ENCODE measurements at places on chromosomes 16 and 17. TPM values are rescaled to one million over a fixed set of nuclear protein-coding genes. Genes with fewer than 3 reads are reported as not detected.

GRCh38 chr16:21608639-21609328 is 9.4 kb downstream of the METTL9 start:
- peak; percentile 36 for DNase-seq

Gene TMEM106A
- total RNA-seq: 1.7 TPM

- DNase-seq: no peak
Measured at GRCh38 chr17:67290711-67291291, 45.8 kb upstream of the HELZ start.

- DNase-seq: peak; percentile 81
Measured at GRCh38 chr17:44970136-44970741, 2.1 kb upstream of the C1QL1 start.

- no peak for DNase-seq
Measured at GRCh38 chr17:2453325-2453724, 52.5 kb upstream of the MNT start.

DNA sequence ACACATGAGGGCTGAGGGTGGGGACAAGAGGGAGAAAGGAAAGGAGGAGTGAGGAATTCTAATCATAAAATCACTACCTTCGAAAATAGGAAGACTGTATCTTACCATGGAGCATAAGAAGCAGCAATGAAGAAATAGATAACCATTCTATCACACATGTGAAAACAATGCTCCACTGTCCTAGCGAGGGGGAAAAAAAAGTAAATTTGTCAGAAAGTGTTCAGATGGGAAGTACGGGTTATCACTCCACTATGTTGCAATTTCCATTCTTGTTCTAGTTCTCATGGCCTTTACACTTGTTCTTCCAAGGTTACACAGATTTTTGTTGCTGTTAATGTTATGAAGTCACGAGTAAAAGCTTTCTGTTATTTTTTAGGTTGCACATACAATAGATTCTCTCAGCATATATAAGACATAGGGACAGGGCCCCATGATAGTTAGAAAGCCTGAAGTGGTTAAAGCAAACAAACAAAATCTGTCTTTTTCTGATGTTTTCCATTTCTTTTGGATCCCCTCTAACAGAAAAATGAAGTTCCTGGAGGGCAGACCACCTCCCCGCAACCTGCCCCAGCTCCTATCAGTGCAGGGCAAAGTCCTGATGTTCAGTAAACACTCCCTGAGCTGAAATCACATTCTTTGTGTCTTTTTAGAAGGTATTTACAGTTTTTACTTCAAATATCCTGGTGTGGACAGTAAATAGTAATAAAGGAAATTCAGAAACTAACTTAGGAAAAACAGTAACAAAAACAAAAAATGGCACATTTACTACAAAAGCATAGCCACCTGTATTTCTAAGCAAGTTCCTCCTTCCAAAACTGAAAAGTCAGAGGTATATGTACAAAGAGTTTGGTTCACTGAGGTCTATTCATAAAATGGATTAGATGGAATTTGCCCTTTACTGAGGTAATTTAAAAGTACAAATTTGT is 13.7 kb downstream of the MMD start:
- DNase-seq: no peak

- no peak for DNase-seq
Measured at GRCh38 chr17:44159519-44160210, 10.8 kb upstream of the ASB16 start.

DNA sequence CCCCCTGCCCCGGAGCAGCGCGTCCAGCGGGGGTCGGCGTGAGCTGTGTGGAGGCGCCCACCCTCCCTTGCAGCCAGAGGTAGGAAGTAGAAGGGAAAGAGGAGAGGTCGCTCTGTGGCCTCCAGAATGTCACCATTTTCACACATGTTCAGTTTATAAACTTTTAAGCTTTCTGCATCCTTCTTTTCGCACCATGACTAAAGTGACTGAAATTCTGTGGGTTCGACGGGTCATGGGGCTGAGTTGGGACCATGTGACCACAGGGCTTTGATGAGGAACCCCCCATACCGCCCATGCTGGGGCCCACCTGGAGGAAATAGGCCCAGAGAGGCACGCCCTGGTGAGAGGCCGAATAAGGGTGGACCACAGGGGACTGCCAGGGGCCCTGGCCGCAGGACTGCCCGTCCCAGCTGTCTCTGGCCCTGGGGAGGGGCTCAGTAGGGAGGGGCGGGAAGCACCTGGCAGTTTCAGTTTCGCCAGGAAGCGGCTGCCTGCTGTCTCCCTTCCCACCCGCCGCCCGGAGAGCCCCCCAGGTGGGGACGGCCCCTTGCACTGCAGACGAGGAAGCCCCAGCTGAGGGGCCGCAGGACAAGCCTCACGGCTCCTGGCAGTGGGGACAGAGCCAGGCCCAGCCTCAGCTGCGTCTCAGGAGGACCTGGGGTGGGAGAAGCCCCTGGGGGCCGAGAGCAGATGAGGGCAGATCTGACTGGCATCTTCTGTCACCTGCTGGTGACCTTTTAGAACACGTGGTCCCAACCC is 9.0 kb downstream of the CBFA2T3 start:
- DNase-seq: no peak

GRCh38 chr17:44655983-44656710 is at the start of gene MEIOC:
Gene MEIOC, plus strand, starts transcription at chr17:44656468. Its CDS starts 146 bp downstream, at chr17:44656614.
- DNase-seq: peak; percentile 80

DNA sequence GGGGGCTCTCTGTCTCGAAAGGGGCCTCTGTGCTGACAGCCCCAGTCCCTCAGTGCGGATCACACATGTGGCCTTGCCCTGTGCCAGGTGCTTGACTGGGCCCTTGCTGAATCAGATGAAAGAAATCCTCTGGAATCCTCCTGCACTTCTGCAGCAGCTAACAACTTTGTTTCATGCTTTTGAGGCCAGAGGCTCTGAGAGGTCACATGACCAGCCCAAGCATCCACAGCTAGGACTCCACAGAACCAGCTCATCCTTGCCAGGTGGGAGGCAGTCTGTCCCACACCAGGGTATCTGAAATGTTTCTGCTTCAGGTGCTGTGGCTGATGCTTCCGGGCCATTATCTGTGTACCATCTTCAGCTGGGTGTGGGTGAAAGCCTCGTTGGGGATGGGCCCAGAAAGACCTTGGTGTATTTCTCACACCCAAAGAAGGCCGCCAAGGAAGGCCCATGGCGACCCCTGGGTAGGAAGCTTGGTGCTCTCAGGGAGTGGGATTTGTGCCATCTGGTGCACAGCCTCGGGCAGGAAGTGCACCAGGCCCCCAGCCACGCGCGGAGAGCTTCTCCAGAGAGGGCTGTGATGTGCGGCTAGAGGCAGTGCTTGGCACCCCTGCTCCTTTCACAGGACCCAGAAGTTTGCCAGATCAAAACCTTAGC is 143.8 kb downstream of the CLEC16A start:
- DNase-seq: no peak

GRCh38 chr16:70342016-70342415 is 4.7 kb upstream of the DDX19A start:
- no peak for DNase-seq

Gene CD300LF
- total RNA-seq: not detected

DNA sequence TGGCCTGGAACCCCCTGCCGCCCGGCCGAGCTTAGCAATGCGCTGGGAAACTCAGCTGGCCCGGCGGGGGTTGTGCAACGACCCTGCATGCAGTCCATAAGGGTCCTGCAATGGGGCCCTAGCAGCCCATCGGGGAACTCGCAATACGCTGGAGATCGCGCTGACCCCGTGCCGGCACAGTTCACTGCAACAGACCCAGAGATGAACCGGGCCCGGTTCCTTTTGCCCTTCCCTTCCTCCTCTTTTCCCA is 375 bp downstream of the SLC25A11 start:
- no peak for DNase-seq

Gene BAIAP3
- 4.0 TPM for total RNA-seq

GRCh38 chr17:71500761-71501555 is 619.9 kb upstream of the SOX9 start:
- DNase-seq: no peak

DNA sequence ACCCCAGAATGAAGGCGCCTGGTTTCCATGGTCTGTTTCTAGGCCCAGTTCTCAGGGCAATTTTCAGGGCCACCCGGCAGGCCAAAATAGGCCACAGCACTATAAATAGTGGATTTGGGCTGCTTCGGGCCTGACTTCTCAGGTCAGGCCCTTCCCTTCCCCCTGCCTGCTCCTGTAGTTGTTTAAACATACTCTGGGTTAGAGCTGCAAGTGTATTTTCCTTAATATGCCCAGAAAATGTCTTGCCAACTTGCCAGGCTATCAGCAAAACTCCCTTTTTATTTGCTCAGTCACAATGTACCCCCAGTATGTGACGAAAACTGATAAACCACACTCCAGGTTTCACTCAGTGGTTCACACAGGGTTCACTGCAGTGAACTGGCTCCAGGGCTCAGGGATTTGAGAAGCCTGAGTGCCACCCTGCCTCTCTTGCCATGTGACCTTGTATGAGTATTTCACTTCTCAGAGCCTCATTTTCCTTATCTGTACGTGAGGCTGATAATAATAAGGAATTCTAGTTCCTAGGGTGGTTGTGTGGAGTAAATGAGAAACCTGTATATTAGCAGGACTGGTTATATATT is 76.5 kb downstream of the GPRC5B start:
- DNase-seq: peak; percentile 43

Gene DPEP1
- 0.24 TPM for total RNA-seq

- DNase-seq: no peak
Measured at GRCh38 chr17:31318851-31319661, 2.4 kb downstream of the EVI2A start.

DNA sequence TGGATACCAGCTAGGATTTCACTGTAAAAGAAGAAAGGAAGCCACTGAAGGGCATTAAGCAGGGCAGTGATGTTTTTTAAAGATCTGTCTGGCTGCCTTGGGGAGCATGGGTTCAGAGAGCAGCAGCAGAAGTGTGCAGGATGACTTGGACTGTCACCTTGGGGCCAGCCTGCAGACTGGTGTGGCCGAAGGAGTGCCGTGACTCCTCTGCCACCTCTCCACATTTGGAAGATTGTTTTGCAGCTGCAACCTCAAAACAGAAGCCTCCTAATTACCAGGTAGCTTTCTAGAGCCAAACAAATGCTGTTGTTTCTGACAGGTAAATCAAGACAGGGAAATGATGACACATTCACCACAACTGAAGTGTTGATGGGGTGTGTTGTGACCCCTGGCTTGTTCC is 681.4 kb downstream of the WWOX start:
- DNase-seq: no peak

Gene GPR142
- not detected for total RNA-seq

DNA sequence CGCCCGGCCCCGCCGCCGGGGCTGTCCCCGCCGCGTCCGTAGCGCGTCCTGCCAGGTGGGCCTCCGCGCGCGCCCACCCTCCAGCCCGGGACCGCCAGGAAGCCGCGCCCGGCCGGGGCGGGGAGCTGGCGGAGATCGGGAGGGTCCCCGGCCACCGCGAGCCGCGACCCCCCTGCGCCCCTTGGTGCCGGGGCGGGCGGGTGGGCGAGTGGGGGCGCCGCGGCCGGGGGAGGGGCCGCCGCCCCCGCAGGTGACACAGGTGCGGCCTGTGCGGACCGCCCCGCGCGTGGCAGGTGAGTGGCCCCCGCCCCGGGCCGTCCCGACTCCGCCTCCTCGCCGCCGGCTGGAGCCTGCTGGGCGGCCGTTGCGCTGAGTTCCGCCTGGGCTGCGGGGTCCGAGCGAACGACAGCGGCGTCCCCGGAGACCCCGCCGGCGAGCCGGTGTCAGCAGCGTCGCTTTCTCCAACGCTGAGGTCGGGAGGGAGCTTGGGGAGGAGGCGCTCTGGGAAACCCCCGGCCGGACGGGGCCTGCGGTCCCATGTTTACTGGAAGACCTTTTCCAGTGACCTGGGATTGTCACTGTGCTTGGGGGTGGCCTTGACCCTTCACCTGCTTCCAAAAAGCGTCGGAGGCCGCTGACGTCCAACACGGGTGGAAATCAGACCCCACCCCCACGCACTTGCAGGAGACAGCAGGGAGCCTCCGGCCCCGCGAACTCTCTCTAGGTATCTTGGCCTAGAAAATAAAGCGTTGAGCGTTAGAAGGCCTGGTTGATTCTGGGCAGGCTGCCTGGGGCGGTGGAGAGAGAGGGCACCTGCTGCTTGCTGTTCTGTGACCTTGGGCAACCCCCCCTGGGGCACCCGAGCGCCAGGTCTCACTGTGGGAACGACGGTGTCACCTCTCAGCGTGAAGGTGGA is 542 bp downstream of the KLHL36 start:
- DNase-seq: peak; percentile 69

- no peak for DNase-seq
Measured at GRCh38 chr16:27257271-27257670, 11.3 kb downstream of the NSMCE1 start.

Gene TMEM132E
- 0.21 TPM for total RNA-seq

Gene KRT9
- total RNA-seq: not detected

GRCh38 chr16:70258065-70258464 is 6.3 kb upstream of the EXOSC6 start:
- no peak for DNase-seq

GRCh38 chr17:66466840-66467367 is 164.5 kb downstream of the PRKCA start:
- no peak for DNase-seq

GRCh38 chr16:568401-569258 is 1.1 kb upstream of the PIGQ start:
- no peak for DNase-seq

GRCh38 chr16:35744084-35744483 is 2284.7 kb downstream of the TP53TG3F start:
- no peak for DNase-seq

DNA sequence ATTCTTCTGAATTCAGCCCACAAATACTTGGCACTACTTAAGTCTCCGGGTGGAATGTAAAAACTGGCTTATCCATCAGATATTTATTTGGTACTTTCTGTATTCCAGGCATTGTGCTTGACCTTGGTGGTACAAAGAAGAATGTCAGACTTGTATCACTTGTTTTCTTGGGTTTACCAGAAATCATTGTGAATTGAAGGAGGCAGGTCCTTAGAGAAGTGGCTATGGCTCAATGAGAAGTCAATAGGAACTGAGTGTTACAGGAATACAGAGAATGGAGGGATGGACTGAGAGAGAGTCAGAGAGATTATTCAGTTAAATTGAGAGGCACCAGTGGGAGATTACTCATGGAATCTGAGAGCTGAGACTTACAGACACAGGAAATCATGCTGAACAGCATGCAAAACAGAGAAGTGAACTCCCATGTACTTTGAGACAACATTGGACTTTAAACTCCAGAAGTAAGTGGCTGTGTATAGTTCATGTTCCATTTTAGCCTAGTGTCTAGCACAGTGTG is 704.1 kb downstream of the CDH11 start:
- no peak for DNase-seq

- no peak for DNase-seq
Measured at GRCh38 chr16:59514651-59515050, 780.5 kb upstream of the GOT2 start.

DNA sequence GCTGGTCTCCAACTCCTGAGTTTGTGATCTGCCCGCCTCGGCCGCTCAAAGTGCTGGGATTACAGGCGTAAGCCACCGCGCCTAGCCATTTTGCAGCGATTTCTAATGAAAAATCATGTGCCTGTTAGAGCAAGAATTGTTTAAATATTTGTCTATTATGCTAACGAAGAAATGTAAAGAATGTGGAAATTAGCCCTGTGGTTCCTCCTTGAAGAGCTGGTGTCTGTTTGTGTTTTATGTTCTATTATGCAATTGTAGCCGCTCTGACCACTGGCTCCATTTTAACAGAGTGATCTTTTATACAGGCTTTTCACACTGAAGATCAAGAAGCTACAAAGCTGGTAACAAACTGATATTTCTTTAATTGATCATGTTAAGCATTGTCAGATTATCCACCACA is 217.3 kb downstream of the USP22 start:
- no peak for DNase-seq

Gene TMEM238L
- not detected for total RNA-seq
